Type B pancreatic cell (in vitro differentiated cells): ENCODE measurements at places on chromosomes 7 and 10.

DNA sequence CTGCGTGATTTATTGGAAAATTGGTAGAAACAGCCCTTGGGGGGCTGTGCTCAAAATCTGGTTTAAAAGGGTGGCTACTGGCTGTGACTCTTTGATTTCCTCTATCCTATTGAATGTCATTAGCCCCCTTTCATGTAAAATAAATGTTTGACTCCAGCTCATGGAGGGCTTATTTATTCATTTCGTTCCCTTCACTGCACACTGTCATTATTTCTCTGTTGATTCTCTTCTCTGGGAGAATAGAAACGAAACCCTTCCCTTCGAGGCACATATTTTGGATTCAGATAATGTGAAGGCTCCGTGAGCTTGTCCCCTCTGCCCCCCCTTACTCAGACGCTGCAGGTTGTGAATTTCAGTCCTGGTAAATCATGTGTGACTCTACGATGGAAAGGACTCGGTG is 203.9 kb upstream of the GPR26 start:
- no peak for DNase-seq

DNA sequence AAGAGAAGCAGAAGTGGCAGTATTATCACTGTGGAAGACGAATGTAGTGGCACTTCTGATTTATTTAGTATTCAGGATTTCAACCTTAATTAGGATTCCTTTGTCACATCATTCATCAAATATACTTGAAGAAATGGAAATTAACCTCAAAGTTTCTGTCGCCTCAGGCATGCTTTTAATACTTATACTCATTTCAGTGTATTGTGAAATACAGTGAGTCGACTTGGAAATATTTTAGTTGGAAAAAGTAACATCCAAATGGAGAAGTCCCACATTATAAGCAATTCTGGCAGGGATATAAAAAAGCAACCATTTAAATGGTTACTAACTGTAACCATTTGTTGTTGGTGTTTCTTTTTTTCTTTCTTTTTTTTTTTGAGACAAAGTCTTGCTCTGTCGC is 648.8 kb downstream of the ARL4A start:
- DNase-seq = no peak

GRCh38 chr10:8531116-8531515 is 476.6 kb downstream of the GATA3 start:
- DNase-seq = no peak

- no peak for DNase-seq
Observed at GRCh38 chr7:127409629-127410028, 17.1 kb upstream of the ZNF800 start.

- DNase-seq = no peak
Observed at GRCh38 chr7:158595068-158595467, 7.4 kb upstream of the PTPRN2 start.

GRCh38 chr7:105840981-105841749 is 35.2 kb downstream of the ATXN7L1 start:
- DNase-seq = no peak

GRCh38 chr7:25636871-25637283 is 408.6 kb upstream of the NPVF start:
- no peak for DNase-seq

- no peak for DNase-seq
Observed at GRCh38 chr10:62734781-62735463, 69.6 kb upstream of the ADO start.

DNA sequence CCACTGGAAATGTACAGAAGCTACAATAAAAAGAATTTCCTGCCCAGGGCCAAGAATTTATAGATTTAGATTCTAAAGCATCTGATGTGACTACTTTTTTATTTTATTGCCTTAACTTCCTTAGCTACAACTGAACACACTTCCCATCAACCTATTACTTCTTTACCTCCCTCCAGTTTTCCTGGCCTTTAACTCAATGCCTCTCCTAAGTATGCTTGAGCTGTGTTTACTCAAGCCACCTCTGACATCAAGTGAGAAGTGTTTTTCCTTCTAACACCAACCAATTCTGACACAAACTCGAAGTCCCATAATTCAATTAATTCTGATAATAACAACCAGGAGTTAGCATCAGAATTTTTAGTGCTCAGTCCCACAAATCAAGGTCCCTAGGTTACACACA is 170.0 kb downstream of the IMMP2L start:
- no peak for DNase-seq

GRCh38 chr7:81231301-81231838 is 312.5 kb upstream of the SEMA3C start:
- no peak for DNase-seq
